Stimulated activated CD8-positive, alpha-beta memory T cell treated with anti-CD3 and anti-CD28 coated beads, Interleukin-15, amount 100 ng/mL, for 24 hours (primary cell): ENCODE measurements at places on chromosomes 5 and 9.

DNA sequence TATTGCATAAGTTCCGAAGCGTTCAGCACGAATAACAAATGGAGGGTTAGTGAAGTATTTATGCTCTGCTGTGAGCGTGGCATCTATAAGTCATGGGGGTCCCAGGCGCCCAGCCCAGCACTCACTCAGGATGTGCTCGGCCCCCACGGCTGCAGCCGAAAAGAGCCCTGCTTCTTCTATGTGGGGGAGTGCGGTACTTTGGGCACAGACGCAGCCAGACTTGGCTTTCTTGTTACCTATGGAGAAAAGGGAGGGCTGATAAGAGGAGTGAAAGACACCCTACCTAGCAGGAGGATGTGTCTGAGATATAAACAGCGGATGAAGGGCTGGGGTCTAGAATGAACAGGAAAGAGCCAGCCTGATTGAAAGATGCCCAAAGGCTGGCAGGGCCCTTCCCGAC, 51.4 kb downstream of the MRPL36 start:
- DNase-seq: no peak

DNA sequence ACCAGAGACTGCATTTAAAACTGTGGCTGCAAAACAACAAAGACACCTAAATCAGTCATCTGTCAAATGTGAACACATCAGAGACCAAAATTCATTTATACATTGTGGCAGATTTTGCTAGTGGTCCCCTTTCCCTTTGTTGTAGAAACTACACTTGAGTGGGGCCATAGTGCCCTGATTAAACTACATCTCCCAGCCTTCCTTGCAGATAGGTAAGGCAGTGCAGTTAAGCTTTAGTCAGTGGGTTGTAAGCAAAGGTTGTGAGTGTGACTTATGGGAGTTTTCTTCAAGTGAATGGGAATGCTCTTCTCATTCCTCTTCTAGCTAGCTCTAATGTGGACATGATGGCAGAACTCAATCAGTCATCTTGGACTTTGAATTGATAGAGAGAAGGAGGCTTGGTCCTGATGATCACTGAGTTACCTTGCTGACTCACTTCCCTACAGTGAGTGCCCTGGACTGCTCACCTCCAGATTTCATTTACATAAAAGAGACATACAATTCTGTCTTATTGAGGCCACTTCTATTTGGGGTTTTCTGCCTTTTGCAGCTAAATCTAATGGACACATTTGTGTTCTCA, 35.2 kb upstream of the SPARC start:
- no peak for DNase-seq

DNA sequence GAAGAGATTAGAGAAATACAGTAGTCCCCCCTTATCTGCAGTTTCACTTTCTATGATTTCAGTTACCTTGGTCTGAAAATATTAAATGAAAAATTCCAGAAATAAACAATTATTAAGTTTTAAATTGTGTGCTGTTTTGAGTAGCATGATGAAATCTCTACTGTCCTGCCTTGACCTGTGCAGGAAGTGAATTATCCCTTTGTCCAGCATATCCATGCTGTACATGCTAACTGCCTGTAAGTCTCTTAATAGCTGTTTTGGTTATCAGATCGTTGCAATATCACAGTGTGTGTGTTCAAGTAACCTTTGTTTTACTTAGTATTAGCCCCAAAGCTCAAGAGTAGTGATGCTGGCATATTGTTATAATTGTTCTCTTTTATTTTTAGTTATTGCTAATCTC, 11.2 kb upstream of the JAK2 start:
- DNase-seq: no peak

GRCh38 chr5:156888520-156888919, 38.4 kb downstream of the PPP1R2B start:
- no peak for DNase-seq

- no peak for DNase-seq
Observed at GRCh38 chr5:389197-389821, 53.7 kb upstream of the EXOC3 start.

DNA sequence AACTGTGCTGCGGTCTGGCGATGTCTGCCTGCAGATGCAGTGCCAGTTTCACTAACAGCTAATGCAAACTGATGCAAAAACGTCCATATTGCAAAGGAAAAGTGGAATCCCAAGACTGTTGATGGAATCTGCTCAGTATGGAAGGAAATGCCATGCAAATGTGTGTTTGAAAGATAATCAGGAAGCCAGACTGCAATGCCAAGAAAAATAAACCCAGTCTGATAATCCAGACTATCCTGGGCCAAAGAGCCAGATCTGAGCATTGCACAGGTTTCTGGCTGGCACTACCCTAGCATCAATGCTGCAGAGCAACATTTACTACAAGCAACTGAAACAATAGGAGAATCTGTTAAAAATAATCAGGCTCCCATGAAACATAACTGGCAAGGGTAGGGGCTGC, 130.3 kb downstream of the FSTL4 start:
- no peak for DNase-seq

- DNase-seq: no peak
Observed at GRCh38 chr5:159021136-159021900, 78.4 kb downstream of the EBF1 start.

- no peak for DNase-seq
Observed at GRCh38 chr5:14306329-14306815, 163.2 kb downstream of the TRIO start.

- DNase-seq: no peak
Observed at GRCh38 chr9:4400731-4401130, 89.5 kb upstream of the SLC1A1 start.

DNA sequence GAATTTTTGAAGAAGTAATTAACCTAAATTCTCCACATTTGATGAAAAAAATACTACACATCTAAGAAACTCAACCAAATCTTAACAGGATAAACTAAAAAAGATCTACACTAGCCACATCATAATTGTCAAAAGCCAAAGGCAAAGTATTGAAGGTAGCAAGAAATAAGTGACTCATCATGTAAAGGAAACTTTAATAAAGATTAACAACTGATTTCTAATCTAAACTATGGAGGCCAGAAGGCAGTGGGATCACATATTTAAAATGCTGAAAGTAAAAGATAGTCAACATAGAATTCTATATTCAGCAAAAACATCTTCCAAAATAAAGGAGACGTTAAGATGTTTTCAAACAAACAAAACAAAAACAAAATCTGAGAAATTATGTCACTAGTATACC, 2002.9 kb downstream of the MAT2B start:
- no peak for DNase-seq

- DNase-seq: no peak
Observed at GRCh38 chr9:20722221-20722620, 38.2 kb downstream of the FOCAD start.
